ENCODE measurements at places on chromosomes 7 and 10.

- H3K4me1 ChIP-seq: peaks cover 2% of the 10 kb centered on the region
- no peaks in the 10 kb centered on the region for H3K27me3 ChIP-seq
- DNase-seq: peak; percentile 18
- no peak overlapping the region for H3K27ac ChIP-seq
- H3K4me3 ChIP-seq: no peak overlapping the region
These were observed 348.5 kb downstream of the GRID1 start for GRCh38 chr10:86017841-86018734.

DNA sequence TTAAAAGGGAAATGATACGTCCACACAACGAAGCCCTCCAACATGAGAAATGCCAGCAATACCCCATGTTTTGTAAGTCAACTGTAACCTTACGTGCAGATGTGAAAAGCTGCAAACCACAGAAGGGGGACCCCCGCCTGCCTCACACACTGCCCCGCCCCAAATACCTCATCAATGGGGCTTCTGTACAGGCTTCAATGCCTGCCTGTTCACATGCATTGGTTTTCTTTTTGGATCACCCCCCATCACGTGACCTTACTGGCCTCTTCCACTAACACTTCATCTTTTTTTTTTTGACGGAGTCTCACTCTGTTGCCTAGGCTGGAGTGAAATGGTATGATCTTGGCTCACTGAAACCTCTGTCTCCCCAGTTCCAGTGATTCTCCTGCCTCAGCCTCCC, 224.0 kb downstream of the TNS3 start:
- H3K4me3 ChIP-seq: no peak overlapping the region
- H3K27ac ChIP-seq: no peak overlapping the region
- H3K27me3 ChIP-seq: no peaks in the 10 kb centered on the region
- peaks cover 4% of the 10 kb centered on the region for H3K4me1 ChIP-seq
- H3K36me3 ChIP-seq: no peaks in the 10 kb centered on the region

GRCh38 chr10:100736144-100736808, 9.1 kb upstream of the PAX2 start:
- H3K27me3 ChIP-seq: no peaks in the 10 kb centered on the region
- no peak overlapping the region for H3K27ac ChIP-seq
- no peak for DNase-seq
- no peaks in the 10 kb centered on the region for H3K36me3 ChIP-seq

DNA sequence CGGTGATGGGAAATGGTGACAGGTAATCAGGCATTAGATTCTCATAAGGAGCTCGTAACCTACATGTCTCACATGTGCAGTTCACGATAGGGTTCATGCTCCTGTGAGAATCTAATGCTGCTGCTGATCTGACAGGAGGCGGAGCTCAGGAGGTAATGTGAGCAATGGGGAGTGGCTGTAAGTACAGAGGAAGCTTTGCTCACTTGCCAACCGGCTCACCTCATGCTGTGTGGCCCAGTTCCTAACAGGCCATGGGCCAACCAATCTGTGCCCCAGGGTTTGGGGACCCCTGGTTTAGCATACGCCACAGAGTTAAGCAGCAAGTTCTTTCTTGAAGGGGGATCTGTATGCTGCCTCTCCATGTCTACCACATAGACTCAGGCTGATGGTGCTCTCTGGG, 133.1 kb downstream of the IQUB start:
- H3K4me3 ChIP-seq: no peak overlapping the region
- H3K27me3 ChIP-seq: no peaks in the 10 kb centered on the region
- no peaks in the 10 kb centered on the region for H3K36me3 ChIP-seq

DNA sequence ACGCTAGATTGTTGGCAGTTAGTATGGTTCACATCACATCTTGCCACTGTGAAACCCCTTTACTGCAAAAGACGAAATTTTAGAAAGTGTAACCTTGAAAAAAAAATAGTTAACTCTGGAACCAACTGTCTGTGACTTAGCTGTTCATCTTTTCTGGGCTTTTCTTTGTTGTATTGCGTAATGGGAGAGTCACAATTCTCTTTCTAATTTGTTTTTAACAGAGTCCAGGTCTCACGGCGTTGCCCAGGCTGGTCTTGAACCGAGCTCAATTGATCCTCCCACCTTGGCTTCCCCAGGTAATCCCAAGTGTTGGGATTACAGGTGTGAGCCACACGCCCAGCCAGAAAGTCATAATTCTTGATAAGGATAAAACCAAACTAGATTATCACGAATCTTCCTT, 14.5 kb downstream of the UBE3C start:
- no peak overlapping the region for H3K27ac ChIP-seq
- H3K36me3 ChIP-seq: no peaks in the 10 kb centered on the region
- H3K27me3 ChIP-seq: no peaks in the 10 kb centered on the region

DNA sequence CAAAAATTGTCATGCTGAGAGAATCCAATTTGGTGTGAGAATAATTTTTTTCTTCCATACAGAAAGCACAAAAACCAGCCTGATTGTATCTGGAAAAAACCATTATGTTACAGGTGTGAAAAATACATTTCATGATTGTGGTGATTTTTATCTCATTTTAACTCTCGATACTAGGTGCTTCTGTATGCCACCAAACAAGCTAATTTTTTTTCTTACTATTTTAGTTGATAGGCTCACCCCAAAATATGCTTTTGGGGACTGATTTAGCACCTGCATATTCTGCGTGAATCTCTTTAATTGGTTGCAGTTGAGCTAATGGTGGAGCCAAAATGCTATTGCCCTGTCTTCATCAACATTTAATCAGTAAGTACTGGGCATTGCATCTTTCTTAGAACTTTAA, 1.9 kb downstream of the DMTF1 start:
- no peak for DNase-seq
- H3K36me3 ChIP-seq: no peaks in the 10 kb centered on the region
- peaks cover 17% of the 10 kb centered on the region for H3K4me1 ChIP-seq

DNA sequence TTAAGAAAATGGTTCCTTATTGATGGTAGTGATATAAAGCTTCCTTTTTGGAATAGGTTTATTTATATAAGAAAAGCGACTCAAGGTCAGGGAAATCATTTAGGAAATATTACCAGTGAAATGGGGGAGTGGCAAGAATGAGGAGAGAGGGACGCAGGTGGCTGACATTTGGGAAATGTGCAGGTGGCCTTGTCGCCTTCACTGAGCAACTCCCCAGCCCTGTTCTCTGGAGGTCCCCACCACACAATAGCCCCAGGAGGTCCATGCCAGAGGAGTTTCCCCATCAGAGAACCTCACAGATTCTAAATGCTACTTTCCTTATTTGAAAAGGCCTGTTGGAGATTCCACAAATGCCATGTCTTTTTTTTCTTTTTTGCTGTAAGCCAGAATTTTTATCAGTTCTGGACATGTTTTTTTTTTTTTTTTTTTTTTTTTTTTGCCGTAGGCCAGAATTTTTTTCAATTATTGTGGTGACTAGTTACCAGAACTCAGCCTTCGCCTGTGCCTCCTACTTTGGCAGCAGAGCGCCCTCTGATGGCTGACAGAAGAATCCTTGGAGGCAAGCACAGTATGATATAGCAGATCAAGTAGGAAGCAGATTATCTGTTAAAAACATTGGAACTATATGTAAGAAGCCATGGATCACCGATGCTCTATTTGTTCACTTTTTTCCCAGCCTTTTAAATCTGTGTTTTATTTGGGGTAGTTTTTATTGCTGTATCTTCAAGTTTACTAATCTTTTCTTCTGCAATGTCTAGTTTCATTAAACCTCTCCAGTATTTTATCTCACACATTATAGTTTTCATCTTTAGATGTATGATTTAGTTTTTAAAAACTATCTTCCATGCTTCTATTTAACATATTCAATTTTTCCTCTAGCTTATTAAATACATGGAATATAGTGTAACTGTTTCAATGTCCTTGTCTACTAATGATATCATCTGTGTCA, 18.6 kb downstream of the OPALIN start:
- H3K4me1 ChIP-seq: no peaks in the 10 kb centered on the region
- peak; percentile 72 for DNase-seq
- no peak overlapping the region for H3K4me3 ChIP-seq
- no peaks in the 10 kb centered on the region for H3K36me3 ChIP-seq
- no peak overlapping the region for H3K27ac ChIP-seq
- H3K27me3 ChIP-seq: no peaks in the 10 kb centered on the region

DNA sequence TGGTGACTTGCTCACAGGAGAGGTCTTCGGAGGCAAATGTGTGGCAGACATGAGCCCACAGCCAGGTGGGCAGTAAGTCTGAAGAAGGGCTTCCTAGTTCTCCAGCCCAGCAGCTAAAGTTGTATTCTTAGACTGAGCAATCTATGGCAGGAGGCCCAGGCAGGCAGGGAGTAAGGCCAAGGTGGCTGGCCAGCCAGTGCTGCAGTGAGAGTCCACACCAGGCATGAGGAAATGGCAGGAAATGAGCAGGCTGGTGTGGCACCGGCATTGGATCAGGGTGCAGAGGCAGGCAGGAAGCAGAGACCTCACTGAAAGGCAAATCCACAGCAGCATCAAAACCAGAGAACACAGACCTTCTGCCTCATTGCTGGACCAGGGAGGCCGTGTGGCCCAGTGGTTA, 84.6 kb upstream of the PDE1C start:
- no peaks in the 10 kb centered on the region for H3K27me3 ChIP-seq
- H3K4me1 ChIP-seq: no peaks in the 10 kb centered on the region
- no peak for DNase-seq
- H3K27ac ChIP-seq: no peak overlapping the region
- no peaks in the 10 kb centered on the region for H3K36me3 ChIP-seq
- no peak overlapping the region for H3K4me3 ChIP-seq

GRCh38 chr10:80172896-80173295, 32.4 kb downstream of the ANXA11 start:
- H3K4me3 ChIP-seq: no peak overlapping the region
- DNase-seq: no peak
- no peaks in the 10 kb centered on the region for H3K27me3 ChIP-seq
- no peaks in the 10 kb centered on the region for H3K36me3 ChIP-seq
- H3K27ac ChIP-seq: no peak overlapping the region

- no peaks in the 10 kb centered on the region for H3K4me1 ChIP-seq
- no peak overlapping the region for H3K4me3 ChIP-seq
- no peak for DNase-seq
- H3K36me3 ChIP-seq: no peaks in the 10 kb centered on the region
- no peak overlapping the region for H3K27ac ChIP-seq
These were observed 39.7 kb downstream of the OTUD1 start for GRCh38 chr10:23478570-23478969.

DNA sequence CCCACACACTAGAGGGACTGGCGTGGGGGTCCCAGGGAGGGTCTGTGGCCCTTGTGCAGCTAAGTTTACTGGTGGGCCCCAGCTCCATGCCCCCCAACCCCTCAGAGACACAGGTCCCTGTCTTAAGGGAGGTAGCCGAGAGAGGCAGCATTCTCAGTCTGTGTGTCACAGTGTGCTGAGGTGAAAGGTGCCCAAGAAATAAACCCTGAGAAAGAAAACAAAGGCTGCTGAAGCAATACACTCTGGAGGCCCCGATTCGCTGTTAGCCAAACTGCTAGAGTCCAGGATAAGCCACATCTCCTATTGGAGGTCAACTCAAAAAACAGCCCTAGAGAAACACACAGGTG, 28.6 kb upstream of the NDST2 start:
- H3K27me3 ChIP-seq: no peaks in the 10 kb centered on the region
- H3K4me1 ChIP-seq: no peaks in the 10 kb centered on the region
- no peak overlapping the region for H3K27ac ChIP-seq
- no peaks in the 10 kb centered on the region for H3K36me3 ChIP-seq
- H3K4me3 ChIP-seq: no peak overlapping the region
- DNase-seq: no peak

GRCh38 chr7:110940756-110941155, 150.2 kb upstream of the LRRN3 start:
- no peaks in the 10 kb centered on the region for H3K36me3 ChIP-seq
- no peaks in the 10 kb centered on the region for H3K27me3 ChIP-seq
- no peaks in the 10 kb centered on the region for H3K4me1 ChIP-seq
- no peak overlapping the region for H3K27ac ChIP-seq
- no peak overlapping the region for H3K4me3 ChIP-seq

- H3K4me1 ChIP-seq: no peaks in the 10 kb centered on the region
- H3K27ac ChIP-seq: no peak overlapping the region
- H3K27me3 ChIP-seq: no peaks in the 10 kb centered on the region
- no peaks in the 10 kb centered on the region for H3K36me3 ChIP-seq
These were observed 132.5 kb downstream of the REEP3 start for GRCh38 chr10:63653747-63654146.

DNA sequence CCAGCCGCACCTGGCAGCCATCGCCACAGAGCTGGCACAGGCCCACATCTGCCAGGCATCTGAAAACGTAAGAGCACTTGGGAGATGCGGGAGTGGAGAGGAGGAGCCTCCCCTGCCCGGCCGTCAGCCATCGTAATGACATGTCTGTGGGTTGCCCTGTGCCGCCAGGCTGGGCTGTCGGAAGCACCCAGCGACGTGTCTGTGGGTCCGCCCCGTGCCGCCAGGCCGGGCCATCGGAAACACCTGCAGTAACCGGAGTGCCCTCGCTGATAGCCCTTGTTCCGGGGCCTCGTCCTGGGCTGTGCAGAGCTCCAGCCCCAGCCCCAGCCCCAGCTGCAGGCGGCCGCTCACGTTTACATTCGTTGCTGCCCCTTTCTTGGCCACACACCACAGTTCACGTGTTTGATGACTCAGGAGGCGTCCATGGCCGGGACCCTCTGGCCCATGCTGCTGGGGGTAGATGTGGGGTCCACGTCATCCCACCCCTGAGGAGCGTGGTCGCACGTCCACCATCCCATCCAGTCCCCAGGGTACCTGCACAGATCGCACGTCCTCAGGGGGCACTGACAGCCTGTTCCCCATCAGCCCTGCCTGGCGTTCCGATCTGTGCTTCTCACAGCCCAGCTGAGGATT, 30.0 kb upstream of the PRKAR1B start:
- no peaks in the 10 kb centered on the region for H3K27me3 ChIP-seq
- no peak overlapping the region for H3K4me3 ChIP-seq
- DNase-seq: no peak

DNA sequence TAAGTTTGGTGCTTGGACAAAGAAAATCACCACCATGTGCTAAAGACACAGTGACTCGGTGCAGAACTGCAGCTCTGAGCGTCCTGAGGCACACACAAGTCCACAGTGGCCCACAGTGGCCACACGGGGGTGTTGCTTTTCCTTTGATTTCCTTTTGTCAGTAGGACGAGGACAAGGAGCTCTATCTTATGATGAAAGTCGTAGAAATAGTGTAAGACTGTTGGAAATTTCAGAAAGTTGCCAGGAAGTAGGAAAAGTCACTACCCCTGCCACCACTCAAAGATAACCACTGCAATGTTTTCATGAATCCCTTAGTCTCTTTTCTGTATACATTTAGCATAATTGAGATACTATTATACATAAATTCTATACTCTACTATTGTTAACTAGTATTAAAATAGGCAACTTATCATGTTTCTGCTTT, 146.0 kb downstream of the TNS3 start:
- no peaks in the 10 kb centered on the region for H3K4me1 ChIP-seq
- no peak overlapping the region for H3K4me3 ChIP-seq
- no peak overlapping the region for H3K27ac ChIP-seq
- H3K27me3 ChIP-seq: no peaks in the 10 kb centered on the region
- DNase-seq: peak; percentile 88

All from testis (tissue), 5 donors.